Cardiac muscle cell (in vitro differentiated cells and primary cell): ENCODE measurements at places on chromosomes 11 and 22.

- DNase-seq = no peak
Measured at GRCh38 chr22:45318558-45319323, 9.0 kb downstream of the FAM118A start.

DNA sequence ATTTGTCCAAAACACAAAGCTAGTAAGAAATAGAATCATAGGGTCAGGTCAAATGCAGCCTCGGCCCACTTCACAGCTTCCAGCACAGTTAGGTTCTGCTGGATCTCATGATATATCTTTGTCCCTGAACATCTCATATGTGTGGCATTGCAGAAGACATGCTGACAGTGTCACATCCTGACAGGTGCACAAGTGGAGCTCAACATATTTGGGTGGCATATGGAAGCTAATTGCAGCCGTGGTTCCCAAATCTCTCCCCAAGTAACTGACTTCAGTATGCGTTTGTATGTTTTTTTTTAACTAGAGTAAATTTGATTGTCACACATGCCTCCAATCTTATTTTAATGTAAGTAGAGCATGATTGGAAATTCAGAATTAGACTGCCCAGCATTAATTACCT, 33.4 kb downstream of the NAV2 start:
- DNase-seq = no peak

DNA sequence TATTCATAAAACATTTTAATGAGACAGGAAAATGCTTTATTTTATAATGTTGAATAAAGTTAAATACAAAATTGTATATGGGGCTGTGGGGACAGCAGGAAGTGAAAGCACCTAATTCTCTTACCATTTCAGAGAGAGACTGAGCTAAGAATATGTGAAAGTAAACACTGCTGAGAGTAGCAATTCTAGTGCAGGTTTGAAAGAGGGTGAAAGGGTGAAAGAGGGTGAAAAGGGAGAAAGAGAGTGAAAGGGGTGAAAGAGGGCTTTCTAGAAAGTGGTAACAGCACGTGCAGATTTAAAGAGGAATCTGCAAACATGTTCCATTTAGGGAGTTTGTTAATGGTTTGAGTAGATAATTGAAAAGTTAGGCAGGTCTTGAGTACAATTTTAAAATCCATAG, 652.0 kb upstream of the CCDC90B start:
- no peak for DNase-seq

DNA sequence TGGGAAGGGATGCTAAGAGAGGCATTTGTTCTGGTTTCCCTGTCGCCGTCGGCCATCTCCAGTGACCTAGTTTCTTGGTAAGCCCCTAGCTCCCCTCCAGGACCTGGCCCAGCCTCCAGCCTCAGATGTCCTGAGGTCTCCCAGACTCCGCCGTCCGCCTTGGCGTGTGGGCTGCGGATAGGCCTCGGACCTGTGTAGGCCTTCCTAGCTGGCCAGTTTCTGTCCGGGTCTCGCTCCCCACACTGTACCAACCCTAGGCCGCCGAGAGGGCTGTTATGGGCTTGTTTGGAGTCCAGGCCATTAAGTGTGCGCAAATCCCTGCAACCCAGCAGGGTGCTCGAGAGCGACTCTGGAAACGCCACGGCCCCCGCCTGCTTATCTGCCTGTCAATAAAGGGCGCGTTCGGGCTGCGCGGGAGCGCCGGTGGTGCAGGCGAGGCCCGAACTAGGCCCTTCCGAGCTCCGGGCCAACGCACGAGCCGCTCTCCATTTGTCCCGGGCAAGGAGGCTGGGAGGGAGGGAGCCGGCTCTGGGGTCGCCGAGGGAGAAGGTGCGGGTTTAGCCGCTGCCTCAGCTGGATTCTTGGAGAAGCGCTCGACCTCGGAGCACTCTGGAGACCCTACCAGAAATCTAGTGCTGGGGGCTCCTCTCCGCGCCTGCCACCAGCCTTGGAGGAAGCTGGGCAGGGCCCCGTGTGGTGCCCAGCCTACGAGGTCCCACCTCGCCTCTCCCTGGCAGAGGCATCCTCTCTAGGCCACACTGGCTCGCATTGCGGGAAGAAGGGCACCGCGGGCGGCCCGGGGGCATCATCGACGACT, 8.7 kb upstream of the PAX6 start:
- DNase-seq = no peak

- no peak for DNase-seq
Measured at GRCh38 chr22:31327806-31328543, 18.2 kb downstream of the PATZ1 start.

DNA sequence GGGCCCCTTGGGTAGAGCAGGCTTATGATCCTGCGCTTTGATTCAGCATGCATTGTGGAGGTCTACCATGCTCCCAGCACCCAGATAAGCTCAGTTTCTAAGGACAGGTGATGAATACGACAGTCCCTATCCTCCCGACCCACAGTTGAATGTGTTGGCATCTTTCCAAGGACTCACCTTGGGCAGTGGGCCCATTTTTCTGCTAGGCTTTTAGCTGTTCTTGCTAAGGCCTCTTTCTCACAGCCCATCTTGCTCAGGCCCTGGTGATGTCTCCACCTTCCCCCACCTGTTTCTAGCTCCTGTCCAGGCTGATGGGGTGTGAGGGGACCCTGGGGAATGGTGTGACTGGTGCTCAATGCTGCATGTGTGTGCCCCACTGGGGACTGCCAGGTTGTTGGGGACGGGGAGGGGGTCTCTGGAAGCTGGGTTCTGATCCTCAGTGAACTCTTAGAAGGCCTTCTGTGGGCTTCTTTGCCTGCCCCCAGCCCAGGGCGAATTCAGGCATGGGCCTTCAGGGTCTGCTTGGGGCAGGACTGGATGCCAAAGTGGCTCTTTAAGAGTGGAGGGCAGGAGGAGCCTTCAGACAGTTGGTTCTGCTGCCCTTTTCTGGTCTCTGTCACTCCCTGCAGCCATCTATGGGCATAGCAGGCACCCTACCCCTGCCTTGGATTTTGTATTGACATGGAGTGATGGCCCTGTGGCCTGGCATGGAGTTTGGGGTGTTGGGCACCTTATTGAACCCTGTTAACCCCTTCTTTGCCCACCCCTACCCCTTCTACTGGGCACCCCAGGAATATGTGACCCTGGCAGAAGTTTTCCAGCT, 33.1 kb downstream of the PHLDB1 start:
- no peak for DNase-seq
